Activated CD4-positive, alpha-beta T cell treated with anti-CD3 and anti-CD28 coated beads, Interleukin-2, amount 50 U/mL, for 1 hour (primary cell): ENCODE measurements at places on chromosomes 2 and 18.

- DNase-seq: no peak
Measured at GRCh38 chr2:1729242-1729641, 15.1 kb downstream of the PXDN start.

- no peak for DNase-seq
Measured at GRCh38 chr2:55843096-55843993, 80.2 kb downstream of the EFEMP1 start.

GRCh38 chr2:142259356-142259755 is 128.5 kb upstream of the LRP1B start:
- no peak for DNase-seq

GRCh38 chr2:147197754-147198483 is 646.9 kb upstream of the ACVR2A start:
- no peak for DNase-seq

GRCh38 chr18:44502790-44503189 is 177.9 kb upstream of the SETBP1 start:
- no peak for DNase-seq

GRCh38 chr2:70977605-70978205 is 725 bp upstream of the ANKRD53 start:
- DNase-seq: no peak

DNA sequence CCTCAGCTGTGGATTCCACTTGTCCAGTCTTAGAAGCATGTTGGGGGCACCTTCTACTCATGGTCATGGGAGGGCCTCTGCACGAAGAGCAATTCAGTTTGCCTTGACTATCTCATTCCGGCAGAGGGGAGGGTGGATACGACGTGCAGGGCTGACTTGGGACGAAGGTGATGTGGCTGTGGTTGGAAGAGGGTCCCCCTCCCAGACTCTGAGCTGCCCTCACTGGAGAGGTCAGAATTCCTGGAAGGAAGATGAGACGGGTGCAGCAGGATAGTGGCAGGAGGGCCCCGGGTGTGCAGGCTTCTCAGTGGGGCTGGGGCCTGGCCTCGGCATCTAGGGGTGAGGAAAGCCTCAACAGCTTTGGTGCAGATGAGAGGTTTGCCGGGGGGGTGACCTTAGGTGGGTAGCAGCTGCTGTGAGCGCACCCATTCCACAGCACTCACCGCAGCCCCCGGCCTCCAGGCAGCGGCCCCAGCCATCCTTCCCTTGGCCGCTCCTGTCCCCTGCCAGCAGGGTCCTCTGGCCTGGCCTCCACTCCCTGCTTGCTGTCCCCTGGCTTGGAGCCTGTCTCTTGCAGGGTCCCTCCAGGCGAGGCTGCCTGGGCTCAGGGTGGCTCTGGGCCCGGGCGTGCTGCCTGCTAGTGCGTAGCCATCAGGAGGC is 3.2 kb downstream of the RNPEPL1 start:
- no peak for DNase-seq

DNA sequence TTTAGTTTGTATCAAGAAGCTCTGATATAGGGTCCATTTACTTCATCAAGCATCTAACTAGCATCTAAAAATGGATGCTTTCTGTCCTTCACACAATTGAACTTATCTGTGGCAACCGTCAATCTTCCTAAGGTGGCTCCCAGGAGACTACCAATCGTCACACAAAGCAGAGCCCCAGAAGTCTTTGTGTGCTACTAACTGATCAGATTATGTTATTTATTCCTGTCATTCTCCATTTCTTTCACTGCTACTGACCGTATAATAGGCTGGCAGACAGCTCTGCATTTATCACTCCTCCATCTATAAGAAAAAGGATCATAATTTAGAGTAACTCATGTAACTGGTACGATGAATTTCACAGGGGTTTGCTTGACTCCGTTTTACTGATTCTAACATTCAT is 585.0 kb upstream of the NXPH2 start:
- DNase-seq: no peak

DNA sequence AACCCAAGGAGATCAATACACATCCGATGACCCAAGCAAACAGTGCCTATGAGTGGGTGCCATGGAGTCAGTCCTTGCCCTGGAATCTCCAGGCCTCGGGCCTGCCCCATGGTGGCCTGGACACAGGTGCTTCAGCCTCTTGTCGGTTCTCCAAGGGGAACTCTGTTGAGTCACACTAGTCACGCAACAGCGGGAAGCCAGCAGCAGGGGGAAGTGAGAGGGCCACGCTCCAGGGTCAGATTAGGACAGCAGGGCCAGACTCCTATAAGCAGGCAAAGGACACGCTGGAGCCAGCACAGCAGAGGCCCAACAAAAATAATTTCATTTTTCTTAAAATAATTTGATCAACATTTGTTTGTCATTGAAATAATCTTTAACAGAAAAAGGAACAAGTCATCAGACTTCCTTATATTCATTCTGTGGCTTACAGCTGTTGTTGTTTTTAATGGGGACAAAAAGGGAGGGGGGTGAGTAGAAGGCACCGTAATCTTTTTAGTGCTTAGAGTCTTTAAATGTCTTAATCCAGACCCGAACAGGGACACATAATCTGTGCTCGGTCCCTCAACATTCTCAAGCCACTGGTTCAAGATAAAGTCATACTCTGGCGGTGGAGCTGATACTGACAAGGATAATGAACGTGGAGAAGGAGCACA is 16.4 kb upstream of the ARMC9 start:
- DNase-seq: no peak

DNA sequence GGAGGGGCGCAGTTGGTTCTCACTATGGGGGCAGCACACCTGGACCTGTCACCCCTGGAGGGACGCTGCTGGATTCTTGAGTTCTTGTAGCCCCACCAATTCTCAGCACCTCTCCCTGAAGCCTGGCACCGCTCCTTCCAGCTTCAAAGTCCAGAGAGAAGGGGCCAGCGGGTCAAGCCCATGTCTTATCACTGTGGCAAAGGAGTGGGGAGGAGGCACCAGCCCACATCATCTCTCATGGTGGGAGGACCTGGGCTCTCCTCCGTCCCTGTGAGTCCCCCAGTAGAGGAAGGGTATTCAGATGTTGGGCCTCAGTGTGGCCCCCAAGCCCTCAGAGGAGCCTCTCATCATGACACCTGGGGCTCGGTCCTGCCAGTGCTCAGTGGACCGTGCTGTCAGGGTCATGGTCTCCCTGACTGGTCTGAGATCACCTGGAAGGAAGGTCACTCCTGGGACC is 67.4 kb downstream of the HS1BP3 start:
- DNase-seq: no peak

- no peak for DNase-seq
Measured at GRCh38 chr18:74396171-74397169, 60.6 kb downstream of the DIPK1C start.

- DNase-seq: no peak
Measured at GRCh38 chr2:109630441-109631430, 16.6 kb downstream of the SOWAHC start.

- DNase-seq: no peak
Measured at GRCh38 chr2:121356058-121356640, 71.1 kb upstream of the TFCP2L1 start.

- DNase-seq: no peak
Measured at GRCh38 chr2:65420712-65421431, 11.5 kb downstream of the SPRED2 start.

DNA sequence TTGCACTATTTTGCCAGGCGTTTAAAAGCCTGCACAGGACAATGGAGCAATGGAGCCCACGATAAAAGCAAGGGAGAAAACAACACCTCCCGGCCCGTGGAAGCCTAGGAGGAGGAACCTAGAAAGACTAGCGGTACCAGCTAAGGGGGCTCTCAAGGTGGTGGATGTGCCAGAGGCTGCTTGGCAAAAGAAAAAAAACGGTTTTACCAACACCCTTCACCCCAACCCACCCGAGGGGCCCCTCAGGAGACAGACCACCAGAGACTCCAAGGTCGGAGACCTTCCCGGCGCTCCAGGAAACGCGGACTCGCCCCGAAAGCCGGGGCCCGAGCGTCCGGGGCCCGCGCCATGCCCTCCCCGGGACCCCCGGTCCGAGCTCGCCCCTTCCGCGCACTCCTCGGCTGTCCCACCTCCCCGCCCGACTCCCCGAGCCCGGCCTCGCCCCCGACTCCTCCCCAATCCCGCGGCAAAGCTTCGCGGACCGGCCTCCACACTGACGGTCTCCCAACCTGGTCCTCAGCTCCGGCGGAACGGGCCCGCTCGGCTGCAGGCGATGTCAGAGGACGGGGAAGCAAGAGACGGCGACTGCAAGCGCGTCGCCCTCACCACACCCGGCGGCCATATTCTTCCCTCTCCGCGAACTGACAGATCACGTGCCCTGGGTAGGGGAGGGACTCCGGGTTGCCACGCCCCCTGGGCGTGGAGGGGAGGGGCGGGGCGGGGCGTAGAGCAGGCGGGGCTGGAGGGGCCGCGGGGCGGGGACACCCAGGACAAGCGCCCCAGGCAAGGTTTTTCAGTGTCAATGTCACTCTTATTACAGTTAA is at the start of gene KIDINS220:
Gene KIDINS220 (minus strand): TSS at position 643 of the 824 bp plus-strand sequence. CDS start 10,520 bp downstream, outside the sequence.
- peak; percentile 82 for DNase-seq

GRCh38 chr2:162403884-162404283 is 60.0 kb downstream of the GCA start:
- DNase-seq: no peak

- peak; percentile 53 for DNase-seq
Measured at GRCh38 chr2:98771721-98772524, 41.0 kb upstream of the MGAT4A start.
